ENCODE measurements at places on chromosomes 5 and 9.

GRCh38 chr9:136532799-136533774 lies 12.8 kb downstream of the NOTCH1 start:
- no peak for DNase-seq

- no peak for DNase-seq
Observed at GRCh38 chr9:84230355-84231145, 110.0 kb downstream of the SLC28A3 start.

GRCh38 chr9:7366121-7366520 lies 433.5 kb downstream of the DMAC1 start:
- no peak for DNase-seq

DNA sequence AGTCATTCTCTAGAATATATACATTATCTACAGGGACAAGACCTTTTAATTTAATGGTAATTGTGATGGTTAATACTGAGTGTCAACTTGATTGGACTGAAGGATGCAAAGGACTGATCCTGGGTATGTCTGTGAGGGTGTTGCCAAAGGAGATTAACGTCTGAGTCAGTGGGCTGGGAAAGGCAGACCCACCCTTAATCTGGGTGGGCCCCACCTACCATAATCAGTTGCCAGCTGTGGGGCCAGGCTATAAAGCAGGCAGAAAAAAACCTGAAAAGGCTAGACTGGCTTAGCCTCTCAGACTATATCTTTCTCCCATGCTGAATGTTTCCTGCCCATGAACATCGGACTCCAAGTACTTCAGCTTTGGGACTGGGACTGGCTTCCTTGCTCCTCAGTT lies 112.2 kb upstream of the SMC2 start:
- no peak for DNase-seq

DNA sequence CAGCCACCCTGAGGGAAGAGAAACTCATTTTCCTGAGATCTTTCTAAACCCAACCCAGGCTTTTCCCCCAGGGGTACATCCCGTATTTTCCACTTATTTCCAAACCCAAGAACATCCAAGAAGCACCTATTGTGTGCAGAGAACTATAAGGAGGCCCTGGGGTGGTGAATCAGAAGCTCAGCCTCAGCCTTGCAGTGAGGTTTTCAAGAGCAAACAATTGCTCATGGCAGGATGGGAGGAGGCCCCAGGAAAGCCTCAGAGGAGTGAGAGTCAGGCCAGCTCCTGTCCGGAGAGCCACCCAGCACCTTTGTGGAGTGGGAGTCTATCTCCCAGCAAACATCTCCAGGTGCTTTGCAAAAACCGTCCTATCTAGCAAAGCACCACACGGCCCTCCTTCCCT lies 19.2 kb downstream of the NIPAL4 start:
- no peak for DNase-seq

GRCh38 chr9:105541838-105542237 lies 16.1 kb upstream of the FKTN start:
- no peak for DNase-seq

GRCh38 chr9:14097215-14097614 lies 216.7 kb downstream of the NFIB start:
- DNase-seq = no peak

DNA sequence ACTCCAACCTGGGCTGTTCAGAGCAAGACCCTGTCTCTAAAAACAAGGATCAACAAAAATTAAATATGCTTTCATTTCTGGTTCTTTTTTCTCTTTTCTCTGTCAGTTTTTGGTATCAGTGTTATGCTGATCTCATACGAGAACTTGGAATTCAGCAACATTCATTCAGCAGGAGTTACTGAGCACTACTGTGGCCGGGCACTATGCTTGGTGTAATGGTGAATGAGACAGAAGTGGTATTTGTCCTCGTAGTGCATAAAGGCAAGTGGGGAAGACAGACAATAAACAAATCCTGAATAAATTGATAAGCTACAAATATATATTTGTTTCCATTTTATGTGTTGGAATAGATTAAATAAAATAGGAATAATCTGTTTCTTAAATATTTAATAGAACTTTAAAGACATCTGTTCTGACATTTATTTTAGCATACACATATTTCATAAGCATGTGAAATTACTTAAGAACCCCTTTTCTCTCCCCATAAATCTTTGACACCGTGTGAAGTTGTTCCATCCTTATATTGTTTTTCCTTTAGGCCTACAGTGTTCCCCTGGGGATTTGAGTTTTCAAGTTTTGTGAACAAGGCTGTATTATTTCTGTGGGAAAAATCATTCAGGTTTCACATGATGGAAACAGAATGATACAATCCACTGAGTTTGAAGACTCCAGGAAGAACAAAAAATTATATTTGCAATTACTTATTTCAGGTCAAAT lies 24.6 kb downstream of the UBAP1 start:
- no peak for DNase-seq

DNA sequence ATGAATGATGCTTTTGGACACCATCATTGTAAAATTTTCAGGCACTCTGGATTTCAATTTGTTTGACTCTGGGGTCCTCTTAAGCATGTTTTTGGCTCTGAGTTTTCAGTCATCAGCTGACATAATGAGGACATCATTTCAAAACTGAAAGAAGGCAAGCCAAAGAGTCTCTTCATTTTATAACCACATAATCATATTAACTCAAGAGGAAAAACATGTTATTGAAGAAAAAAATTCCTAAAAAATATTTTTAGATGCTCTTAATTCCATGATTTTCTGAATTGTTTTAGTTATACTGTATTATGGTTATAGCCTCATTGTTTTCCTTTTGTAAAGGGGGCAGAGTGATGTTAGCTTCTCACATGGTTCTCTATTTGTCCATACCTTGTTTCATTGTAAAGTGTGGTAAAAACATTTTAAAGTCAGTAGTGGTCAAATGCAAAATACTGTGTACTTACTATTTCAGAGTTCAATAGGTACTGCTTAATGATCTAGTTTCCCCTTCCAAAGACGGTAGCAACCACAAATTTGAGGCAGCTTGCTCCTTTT lies 472.1 kb downstream of the DMRT2 start:
- DNase-seq = no peak

Data from head of caudate nucleus (tissue), 42 donors.